ENCODE measurements at places on chromosomes 2 and 18.
A peak's percentile ranks its signal among the peaks of the same experiment; 100 is the strongest.

DNA sequence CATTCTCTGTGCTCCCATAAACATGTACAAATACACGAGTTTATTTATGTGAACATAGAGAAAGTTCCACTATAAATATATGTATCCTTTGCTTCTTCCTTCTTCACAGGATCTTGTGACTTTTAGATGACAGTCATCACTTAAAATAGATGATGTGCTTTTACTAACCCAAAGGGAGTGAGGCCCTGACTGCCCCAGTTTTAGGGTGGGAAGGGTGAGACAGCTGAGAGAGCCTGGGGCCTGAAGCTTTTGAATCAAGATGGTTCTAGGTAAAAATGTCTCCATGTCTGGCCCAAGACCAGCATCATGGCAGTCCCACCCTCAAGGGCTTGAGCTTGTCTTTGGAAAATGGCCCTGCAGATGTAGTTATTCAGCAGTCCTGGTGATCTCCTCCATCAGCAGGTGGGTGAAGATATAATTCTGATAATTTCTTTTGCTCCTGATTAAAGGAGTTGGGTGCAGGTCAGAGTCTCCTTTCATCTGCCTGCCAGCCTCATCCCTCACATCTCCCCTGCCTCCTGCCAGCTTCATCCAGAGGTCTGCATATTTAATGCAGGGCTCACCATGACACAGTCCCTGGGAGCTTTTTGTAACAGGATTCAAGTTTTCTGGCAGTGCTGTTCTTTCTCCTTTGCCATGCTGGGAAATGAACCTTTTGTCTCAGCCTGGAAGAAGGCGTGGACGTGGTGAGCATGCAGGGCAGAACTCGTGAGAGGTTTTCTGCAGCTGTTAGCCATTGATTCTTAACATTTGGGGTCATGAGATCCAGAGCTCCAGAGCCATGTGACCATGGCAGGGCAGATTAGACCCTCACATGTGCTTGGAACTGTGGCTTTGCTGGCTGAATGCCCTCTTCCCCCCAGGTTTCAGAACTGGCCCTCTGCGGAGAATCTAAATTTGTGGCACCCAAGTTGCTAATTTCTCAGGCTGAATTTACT is 2.7 kb downstream of the HRH4 start:
- DNase-seq: no peak

DNA sequence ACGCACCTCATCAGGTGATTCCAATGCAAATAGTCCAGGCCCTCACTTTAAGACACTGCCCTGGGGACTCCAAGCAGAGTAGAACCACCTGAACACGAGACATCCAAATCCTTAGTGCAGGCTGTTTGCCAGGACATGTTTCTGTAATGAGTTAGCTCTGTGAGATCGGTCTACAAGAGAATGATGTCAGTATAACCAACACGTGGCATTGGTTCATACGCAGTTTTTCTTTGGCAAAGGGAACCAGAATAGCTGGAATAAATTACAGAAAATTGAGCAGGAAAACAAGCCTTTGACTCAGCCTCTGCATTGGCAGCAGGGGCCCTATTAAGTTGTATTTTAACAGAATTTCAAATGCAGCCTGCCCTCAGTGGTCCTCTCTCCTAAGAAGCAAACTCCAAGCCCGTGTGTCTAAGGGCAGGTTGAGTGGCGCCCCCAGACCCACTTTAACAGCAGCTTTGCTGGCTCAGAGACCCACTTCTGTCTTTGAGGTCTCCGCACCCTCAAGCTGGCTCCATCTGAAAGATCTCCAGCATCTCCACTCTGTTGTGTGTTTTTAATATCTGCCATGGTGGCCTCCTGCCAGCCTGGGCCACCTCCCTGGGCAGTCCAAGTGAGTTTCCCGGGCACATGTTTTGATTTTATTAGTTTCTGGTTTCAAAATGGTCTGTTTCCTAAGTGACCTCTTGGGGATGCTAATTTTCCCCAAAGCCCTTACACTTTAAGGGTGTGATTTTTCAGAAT is 61.3 kb downstream of the ALPK2 start:
- no peak for DNase-seq

DNA sequence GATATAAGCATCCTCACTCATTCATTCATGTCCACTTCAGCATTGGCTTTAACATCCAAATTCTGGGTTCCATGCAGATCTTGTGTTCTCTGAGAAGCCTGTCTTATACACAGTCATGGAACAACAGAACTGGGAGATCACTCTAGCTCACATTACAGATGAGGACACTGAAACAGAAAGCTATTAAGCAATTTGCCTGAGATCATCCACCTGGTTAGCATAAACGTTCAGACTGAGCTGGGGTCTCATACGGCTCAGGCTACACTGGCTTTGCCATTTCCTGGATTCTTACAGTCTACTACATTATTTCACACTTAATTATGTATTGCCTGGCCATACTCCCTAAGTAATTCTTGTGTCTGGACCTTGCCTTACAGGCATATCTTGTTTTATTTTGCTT is 169.4 kb upstream of the FANCL start:
- DNase-seq: no peak

GRCh38 chr2:238582159-238582558 is 155.4 kb downstream of the ASB1 start:
- DNase-seq: no peak

GRCh38 chr2:224183086-224183485 is 144.0 kb upstream of the SERPINE2 start:
- DNase-seq: no peak

GRCh38 chr2:196205011-196205766 is 33.8 kb upstream of the STK17B start:
- DNase-seq: no peak

GRCh38 chr2:127011796-127012195 is 95.2 kb downstream of the BIN1 start:
- DNase-seq: no peak

- no peak for DNase-seq
These were observed 42.2 kb downstream of the KIDINS220 start for GRCh38 chr2:8794923-8795825.

DNA sequence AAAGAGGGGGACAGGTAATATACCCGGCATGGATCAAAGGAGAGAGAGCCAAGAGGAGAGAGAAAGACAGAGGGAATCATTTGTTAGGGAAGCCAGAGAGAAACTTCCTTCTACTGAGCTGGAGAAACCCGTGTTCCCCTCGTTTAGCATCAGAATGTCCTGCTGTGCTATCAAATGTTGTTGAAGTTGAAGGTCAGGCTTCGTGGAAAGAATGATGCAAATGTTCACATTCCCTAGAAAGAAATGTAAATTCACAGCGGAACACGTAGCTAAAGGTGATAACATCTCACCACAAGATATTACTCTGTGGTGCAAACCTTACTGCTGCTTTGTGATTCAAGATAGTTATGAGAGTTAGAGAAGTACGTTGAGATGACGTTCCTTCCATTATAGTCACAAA is 258.1 kb downstream of the LNPK start:
- peak; percentile 35 for DNase-seq

- no peak for DNase-seq
These were observed 105.4 kb upstream of the MMADHC start for GRCh38 chr2:149692961-149693396.

DNA sequence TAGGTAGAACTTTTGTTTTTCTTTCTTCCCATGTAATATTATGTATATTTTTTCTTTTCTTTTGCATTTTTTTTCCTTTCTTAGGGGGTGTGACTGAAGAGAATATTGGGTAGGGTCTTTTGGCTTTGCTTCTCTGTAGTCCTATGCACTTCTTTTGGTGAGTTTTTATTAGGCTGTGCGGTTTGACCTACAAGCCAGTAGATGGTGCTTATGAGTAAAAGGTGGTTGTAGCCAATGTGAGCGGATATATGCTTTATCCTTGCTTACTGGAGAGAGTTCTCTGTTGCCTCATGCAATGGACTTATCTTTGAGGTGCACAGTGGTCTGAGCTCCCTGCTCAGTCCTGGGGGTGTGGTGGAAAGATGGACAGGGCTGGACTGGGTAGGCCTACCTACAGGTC is 52.7 kb downstream of the DSEL start:
- no peak for DNase-seq

All from NT2/D1 (cell line).